ENCODE measurements at places on chromosomes 5 and 9.

DNA sequence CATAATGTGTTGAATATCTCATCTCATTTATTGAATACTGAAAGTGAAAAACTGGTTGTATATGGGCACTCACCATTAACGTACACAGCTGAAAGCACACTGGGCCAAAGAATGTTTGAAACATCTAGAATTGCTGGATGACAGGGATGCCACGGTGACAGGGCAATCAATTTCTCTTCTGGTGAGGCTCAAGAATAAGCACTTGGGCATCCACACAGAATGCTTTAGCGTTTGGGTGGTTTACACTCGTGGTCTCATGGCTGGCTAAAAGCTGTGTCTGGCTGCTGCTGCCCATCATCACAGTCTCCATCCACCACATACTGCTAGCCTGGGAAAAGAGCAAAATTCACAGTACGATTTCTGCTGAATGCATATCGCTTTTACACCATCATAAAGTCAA is 30.7 kb upstream of the IL31RA start:
- DNase-seq, result no peak

DNA sequence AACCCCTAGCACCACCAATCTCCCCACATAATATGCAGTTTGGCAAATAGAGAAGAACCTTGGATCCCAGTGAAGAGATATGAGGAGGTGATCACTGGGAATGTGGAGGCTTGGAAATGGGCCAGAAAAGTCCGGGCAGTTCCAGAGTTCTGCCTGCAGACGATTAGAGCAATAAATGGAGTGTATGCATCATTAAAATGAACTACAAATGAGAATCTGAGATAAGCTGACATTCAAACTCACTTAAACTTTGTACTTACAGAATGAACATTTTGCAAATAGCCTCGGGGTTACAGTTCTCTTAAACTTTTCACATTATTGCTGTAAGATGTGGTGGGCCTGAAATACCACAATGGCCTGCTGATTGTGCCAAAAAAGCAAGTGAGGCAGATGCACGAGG is 23.0 kb upstream of the LHFPL2 start:
- no peak for DNase-seq

GRCh38 chr9:137035507-137035834 is 3.6 kb upstream of the FUT7 start:
- DNase-seq, result no peak

GRCh38 chr5:98763001-98763630 is 10.3 kb upstream of the RGMB start:
- DNase-seq, result peak; percentile 89

DNA sequence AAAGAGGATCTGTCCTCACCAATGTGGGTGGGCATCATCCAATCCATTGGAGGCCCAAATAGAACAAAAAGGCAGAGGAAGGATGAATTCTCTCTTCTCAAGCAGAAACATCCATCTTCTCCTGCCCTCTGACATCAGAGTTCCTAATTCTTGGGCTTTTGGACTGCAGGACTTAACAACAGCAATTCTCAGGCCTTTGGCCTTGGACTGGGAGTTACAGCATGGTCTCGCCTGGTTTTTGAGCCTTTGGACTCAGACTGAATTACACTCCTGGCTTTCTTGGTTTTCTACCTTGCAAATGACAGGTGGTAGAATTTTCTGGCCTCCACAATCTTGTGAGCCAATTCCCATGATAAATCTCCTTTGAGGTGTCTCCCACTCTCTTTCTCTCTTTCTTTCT is 60.5 kb upstream of the CD180 start:
- no peak for DNase-seq

DNA sequence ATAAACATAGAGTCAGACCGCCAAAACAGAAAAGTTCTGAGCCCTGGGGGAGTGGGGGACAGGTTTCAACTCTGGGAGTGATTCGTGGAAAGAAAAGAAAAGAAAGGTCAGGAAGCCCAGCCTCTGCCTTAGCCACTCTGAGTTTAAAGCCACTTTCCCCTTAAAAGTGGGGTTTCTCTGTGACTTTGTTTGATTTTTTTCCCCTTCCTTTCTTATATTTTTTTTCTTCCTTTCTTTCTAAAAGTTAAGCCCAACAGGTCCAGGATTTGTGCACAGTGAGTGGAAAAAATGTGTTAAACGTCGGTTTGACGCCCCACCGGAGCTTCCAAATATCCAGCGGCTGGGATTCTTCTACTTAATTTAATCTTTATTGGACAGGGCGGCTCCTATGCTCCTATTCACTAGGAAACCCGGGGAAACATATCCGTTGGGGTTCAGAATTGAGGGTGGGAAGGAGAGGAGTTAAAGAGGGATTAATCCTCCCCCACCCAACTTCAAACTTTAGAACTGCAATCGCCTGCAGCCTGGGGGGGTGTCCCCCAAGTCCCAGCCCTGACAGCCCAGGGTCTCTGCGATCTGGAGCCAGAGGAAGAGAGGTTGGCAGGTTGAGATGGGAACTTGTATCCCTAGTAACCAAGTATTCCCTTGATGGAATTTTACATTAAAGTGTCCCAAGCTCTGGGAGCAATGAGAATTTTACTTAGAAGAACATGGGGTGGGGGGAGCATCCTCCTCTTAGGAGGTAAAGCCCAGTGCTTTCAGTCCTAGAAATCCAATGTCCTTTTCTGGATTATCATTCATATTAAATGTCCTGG is 6.3 kb downstream of the NR2F1-AS1 start:
- peak; percentile 50 for DNase-seq

DNA sequence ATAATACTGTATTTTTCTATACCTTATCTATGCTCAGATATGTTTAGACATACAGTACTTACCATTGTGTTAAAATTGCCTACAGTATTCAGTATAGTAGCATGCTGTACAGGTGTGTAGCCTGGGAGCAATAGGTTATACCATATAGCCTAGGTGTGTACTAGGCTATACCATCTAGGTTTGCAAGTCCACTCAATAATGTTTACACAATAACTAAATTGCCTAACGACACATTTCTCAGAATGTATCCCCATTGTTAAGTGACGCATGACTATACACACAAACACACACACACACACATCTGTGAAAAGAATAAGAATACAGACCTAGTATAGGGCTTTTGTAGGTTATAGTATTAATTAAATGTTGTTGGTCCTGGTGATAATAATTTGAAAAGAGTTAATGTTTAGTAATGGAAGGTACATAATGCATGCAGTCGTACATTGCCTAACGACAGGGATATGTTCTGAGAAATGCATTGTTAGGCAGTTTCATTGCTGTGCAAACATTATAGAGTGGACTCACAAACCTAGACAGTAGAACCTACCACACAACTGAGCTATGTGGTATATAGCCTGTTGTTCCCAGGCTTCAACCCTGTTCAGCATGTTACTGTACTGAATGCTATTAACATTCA is 13.6 kb downstream of the TDRD7 start:
- DNase-seq, result no peak

DNA sequence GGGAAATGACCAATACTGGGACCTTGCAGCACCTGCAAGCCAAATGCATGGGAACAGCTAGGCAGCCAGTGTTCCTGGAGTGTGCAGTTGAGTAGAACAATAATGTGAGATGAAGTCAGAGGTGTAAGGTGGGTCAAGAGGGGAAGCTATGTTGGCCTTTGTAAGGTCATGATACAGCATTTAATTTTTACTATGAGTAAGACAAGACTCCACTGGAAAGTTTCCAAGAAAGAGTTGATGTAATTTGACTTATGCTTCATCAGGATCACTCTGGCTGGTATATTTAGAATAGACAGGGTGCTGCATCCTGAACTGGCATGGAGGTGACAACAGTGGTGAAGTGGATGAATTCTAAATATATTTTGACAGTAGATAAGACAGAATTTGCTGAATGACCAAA is 744.8 kb downstream of the KCTD16 start:
- no peak for DNase-seq

DNA sequence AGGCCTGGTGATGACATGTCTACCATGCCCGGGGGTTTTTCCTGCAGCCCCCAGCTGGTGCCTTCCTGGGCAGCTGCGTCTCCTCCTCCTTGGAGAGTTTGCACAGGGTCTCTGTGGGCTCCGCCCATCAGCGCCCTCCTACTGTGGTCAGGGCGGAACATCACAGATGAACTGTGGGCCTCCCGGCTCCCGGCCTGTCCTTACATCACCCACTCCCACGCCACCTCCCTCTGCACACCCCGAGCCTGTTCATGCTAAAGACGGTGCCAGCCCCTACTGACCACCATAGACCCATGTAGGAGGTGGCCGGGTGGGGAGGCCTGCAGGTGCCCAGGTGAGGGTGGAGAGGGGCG is 12.6 kb downstream of the GPSM1 start:
- DNase-seq, result no peak

- DNase-seq, result peak; percentile 66
Observed at GRCh38 chr5:111741278-111741677, 15.7 kb downstream of the NREP start.

GRCh38 chr5:61160497-61160896 is 1.8 kb downstream of the SMIM15 start:
- no peak for DNase-seq

DNA sequence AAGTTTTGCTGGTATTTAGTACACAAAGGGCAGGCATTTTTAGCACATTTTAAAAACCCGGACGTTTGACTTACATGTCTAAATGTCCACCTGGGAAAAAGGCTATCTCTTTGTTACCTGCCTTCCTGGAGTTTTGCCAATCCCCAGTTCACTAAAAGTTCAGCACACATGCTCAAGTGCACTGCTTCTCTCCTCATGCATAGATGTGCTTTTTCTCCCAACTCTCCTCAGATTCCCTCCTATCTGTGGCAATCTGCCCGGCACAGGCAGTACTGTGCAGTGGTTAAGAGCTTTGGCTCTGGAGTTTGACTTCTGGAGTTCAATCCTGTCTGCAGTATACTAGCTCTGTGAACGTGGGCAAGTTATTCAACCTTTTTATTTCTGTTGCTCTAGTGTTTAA is 8.3 kb upstream of the CCNO start:
- DNase-seq, result no peak

- peak; percentile 81 for DNase-seq
Observed at GRCh38 chr9:117734523-117735314, 30.5 kb downstream of the TLR4 start.

DNA sequence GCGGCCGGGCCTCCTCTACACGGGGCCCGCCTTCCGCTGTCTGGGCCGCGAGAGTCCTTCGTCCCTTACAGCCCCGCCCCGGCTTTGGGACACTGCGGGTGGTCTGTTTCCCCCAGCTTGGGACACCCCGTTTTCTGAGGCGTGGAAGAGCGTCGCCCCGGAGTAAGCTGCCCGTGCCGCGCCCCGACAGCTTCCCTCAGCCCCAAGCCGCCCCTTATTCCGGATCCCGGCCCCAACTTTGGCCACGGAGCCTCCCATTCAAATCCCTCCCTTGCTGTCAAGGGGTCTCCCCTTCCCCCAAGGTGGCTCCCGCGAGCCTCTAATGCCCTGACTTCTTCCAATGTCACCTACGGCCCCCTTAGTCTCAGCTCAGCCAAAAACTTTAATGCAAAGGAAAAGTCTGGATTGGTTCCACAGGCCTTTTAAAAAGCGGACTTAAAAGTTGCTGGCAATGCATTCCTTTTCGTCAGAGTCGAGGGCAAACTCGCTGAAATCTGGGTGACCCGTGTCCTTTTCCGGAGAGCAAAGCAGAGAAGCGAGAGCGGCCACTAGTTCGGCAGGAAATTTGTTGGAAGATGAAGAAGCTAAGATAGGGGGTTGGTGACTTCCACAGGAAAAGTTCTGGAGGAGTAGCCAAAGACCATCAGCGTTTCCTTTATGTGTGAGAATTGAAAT is 19.8 kb downstream of the EXOSC2 start:
- peak; percentile 41 for DNase-seq

GRCh38 chr9:17843236-17843635 is 264.4 kb downstream of the SH3GL2 start:
- DNase-seq, result no peak

- DNase-seq, result peak; percentile 26
Observed at GRCh38 chr9:132241840-132242620, 80.2 kb downstream of the NTNG2 start.

DNA sequence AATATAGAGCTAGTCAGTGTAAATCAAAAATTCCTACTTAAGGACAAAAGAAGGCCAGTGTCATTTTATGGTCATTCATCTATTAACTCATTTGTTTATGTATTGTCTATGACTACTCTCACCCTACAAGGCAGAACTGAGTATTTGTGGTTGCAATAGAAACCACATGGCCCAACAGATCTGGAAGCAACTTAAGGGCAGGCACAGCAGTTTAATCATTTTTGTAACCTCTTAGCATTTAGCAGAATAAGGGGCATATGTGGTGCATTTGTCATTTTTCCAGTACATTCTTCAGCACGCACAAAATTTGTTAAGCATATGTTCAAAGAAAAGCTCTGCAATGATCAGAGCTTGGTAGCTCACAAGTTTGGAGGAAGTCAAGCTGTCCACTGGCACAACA is 1.1 kb downstream of the FKBP15 start:
- peak; percentile 62 for DNase-seq

DNA sequence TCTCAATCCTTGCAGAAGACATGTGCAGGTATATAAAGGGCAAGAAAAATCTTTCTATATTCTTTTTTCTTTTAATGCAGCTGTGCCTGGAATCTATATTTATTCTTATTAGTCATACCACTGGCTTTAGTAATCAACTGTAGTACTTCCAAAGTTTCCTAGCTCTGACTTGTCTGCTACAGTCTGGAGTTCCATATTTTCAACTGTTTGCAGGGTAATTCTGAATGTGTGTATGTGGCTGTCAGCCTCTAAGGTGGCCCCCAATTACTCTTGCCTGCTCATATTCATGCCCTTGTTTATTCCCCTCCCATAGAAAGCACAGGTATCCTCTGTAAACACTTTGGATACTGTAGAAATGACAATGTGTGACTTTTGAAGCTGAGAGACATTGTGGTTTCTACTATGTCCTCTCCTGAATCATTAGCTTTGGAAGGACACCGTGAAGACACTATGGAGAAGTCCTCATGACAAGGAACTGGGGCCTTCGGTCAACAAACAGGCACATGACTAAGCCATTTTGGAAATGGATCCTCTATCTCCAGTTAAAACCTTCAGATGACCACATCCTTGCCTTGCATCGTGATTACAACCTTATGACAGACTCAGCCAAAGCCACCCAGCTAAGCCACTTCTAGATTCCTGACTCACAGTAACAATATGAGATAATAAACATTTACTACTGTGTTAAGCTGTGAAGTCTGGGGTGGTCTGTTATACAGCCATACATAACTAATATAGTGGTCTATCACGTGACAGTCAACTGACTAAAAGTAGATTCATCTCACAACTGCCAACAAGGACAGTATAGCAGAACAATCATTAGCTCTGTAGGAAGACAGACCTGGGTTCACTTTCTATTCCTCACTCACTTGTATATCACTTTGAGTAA is 49.5 kb upstream of the SUSD1 start:
- peak; percentile 53 for DNase-seq

DNA sequence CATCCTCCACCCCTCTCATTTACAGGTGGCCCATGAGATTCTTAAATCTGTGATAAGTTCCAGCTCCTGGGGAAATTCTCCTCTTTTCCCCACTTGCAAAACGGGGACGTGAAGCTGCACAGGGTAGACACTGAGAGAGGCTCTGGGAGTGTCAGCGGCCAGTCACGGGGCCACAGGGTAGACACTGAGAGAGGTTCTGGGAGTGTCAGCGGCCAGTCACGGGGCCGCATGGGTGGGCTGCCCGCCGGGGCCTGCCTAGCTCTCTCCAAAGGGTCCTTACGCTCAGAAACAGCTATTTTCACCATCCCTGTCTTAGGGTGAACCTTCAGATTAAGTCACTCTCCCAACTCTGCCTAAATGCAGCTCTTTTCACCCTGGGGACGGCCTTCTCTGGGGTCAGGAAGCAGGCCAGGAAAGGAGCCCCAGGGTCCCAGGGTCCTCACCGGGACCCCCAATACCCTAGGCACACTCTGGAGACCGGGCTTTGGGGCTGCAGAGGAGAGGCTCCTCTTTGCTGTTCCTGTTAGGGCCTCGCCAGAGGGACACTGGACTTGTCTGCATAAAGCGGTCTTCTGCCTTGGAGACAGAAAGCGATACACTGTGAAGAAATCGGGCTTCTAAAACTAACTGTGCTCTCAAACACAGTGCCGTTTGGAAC is 1.5 kb downstream of the FAM78A start:
- no peak for DNase-seq

Data from choroid plexus epithelial cell (primary cell).